ENCODE measurements at places on chromosomes 11 and 22. TPM values are rescaled to one million over a fixed set of nuclear protein-coding genes. Genes with fewer than 3 reads are reported as not detected.

The CRYBB3 gene
- not detected for total RNA-seq

The GPR137 gene
- 20.3 TPM for total RNA-seq

The FAM227A gene
- total RNA-seq = 0.74 TPM

The RTN4R gene
- total RNA-seq = not detected

DNA sequence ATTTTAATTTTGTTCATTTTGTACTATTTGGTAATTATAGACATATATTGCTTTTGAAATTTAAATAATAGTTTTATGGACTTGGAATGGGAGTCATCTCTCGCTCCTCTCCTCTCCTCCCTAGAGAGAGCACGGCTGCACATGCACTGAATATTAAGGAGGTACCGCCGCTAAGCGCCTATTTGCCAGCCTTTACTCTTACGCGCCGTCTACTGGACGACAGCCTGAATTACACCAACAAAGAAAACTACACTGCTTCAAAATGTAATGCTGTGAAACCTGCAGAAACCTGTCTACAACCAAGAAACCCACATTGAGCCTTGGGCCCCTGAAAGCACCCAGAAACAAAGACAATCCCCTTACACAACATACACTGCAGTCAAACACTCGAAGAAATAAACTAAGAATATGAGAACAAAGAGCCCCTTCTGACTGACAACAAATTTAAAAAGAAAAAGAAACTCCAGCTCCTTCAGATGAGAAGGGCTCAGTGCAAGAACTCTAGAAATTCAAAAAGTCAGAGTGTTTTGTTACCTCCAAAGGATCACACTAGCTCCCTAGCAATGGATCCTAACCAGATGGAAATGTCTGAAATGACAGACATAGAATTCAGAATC is 737.2 kb downstream of the LRRC4C start:
- no peak for DNase-seq

DNA sequence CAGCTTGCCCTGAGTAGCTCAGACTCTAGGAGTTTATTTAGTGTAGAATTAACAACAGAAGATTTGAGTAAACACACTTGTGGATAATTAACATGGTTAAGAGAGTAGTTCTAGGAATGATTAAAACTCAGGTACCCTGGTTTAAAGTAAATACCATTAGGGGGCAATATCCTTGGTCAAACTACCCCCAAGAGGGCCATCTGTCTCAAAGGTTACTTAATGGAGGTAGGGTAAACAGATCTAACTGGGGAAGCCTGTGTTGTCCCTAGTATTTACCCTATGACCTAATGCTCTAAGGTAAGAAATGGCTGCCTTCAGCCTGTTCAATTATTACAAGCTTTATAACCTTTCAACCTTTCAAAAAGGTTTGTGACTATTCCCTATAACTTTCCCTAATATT is 10.6 kb upstream of the GLYATL1 start:
- no peak for DNase-seq

DNA sequence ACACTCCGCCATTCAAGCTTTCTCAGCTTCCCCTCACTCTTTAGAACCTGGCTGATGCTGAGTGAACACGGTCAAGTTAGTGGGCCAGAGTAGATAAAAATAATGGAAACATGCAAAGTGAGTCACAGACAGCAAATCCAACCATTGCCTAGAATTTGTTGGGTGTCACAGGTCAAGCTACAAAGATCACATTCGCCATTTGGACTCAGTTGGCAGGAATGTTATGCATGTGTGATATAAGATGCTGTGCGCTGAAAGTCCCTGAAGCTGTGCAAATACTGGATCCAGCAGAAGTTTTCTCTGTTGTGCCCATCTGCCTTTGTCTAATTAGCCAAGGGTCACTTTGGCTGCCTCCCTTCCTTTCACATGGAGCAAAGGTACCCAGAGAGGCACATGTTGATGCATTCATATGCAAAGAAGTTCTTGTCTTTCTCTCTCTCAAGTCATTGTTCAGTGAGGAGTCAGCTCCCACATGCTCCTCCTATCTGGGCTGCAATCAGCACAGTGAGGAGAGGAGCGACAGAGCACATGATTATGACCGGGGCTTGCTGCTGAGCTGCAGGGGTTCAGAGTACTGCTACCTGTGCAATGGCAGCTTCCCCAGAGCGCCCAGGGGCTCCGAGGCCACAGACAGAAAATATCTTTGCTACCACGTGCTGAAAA is 39.7 kb downstream of the FLI1 start:
- no peak for DNase-seq

Data from fibroblast of the aortic adventitia (primary cell).